NCI-H526 treated with DMSO at 0.1 percent for 48 hours (cell line): ENCODE measurements at places on chromosomes 12 and 14.

DNA sequence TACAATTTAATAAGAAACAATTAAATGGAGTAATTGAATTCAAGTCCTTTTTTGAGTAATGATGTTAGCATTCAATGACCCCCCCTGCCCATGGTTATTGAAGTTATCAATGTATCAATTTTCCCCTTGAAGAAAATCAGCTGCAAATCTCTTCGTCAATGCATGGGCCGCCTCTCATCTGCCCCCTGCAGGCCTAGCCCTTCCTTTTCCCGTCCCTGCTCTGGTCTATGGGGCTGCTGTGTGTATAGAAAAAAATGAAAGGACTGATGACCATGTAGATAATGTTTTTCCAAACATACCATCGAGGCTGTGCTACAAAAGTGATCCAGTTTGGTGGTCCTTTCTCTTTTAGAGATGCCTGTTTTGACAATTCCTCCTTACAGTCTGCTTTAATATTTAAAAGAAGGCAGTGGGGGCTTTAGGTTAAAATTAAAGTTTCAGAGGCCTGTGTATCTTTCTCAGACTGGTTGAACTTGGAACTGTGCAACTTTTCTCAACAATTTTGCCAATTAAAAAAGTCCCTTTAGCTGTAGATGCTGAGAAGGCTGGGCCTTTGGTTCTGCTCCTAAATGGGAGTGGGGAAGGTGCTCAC, 98.4 kb downstream of the APAF1 start:
- DNase-seq: no peak

DNA sequence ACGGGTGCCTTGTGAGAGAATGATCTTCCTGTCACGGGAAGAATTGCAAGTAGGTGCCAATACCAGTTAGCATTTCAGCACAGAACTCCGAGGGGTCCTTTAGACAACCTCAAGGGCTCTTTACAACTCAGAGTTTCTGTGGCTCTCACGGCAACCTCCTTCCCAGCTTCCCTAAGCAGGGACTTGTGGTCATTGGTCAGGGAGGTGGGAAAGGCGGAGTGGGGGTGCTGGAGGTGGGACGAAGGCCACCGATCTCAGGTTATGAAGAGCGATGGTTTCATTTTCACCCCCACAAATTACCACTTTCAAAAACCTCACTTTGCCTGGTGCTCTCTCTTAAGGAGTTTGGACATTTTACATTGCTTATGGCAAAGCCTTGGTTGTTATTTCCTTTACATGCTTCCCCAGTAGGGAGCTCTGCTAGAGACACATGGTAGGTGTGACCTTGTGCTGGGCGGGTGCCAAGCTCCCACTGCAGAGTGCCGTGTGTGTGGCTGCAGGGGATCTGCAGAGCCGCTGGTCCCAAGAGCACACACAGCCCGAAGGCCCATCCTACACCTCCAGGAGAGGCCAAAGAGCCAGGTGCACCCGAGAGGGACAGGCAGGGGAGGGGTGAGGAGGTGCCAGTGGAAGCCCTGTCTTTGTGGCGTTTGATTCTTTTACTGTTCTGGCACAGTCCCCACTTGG, 21.4 kb downstream of the BCL2L14 start:
- no peak for DNase-seq

- no peak for DNase-seq
Measured at GRCh38 chr12:64099397-64099796, 122.7 kb downstream of the KICS2 start.

GRCh38 chr12:124620606-124621295, 53.3 kb upstream of the NCOR2 start:
- DNase-seq: no peak

GRCh38 chr14:105480199-105480746, 5.7 kb downstream of the CRIP2 start:
- DNase-seq: no peak

- no peak for DNase-seq
Measured at GRCh38 chr14:89501381-89501780, 84.3 kb upstream of the FOXN3 start.

- no peak for DNase-seq
Measured at GRCh38 chr14:30875788-30876053, 1.4 kb downstream of the COCH start.

DNA sequence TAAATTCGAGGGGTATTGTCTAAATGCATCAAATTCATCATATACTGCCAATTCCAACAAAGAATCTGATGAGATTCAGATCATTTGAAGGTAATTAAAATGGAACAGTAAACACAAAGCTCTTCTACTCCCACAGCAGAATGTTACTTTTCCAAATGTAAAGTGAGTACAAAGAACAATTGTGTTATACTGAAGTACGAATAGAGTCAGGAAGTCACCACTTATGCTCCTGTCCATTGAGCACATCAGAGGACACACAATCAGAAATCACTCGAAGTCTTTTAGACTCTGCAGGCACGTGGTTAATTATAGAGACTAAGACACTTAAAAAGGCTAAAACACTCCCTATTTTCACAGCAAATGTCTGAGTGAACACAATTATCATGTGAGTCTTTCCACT, 388.5 kb upstream of the MIS18BP1 start:
- no peak for DNase-seq

DNA sequence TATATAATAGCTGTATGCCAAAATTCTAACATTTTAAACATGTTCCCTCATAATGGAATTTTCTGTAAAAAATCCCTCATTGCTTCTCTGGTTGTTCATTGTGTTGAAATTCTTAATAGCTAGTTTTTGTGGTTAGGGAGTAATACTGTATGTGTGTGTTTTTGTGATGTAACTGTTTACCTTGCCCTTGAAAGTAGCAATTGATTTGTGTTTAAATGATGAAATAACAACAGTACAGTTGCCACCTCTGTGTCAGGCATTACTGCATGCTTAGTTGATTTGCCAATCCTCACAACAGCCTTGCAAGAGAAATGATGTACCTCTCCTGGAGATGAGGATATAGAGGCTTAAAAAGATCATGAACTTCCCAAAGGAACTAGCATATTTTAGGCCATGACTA, 94.9 kb downstream of the DAAM1 start:
- DNase-seq: no peak
